COLO829 (cell line): ENCODE measurements at places on chromosomes 5 and 9.

DNA sequence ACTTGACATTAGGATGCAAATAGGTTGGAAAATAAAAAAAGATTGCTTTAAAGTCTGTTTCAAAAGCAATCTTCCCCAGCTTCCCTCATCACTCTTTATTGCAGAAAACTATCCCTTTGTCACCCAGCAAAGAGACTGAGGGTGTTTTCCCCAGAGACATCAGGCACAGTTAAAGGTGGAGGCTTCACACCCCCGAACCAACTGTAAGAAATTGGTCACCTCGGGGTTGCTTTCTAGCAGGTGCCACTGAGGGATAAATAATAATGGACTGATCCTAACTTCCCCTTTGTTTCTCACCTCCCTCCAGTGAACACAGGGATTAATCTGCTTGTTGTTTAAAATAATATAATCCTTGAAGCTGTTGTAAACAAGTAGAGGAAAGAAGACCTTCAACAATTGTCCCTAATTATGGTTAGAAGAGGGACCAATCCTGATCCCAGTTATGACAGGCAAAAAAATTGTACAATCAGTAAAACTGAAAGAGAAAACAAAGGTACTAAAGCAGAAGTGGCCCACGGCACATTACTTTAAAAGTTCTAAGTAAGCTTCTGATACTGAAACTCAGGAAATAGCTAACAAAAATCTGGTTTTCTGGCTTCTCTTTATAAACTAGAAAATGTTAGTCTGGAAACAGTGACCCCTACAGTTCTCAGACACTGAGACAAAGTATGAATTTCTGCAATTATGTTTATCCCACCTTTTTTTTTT lies 6.6 kb upstream of the PCSK1 start:
- no peak for DNase-seq

- DNase-seq = no peak
Measured at GRCh38 chr9:34106110-34106509, 20.4 kb downstream of the DCAF12 start.

DNA sequence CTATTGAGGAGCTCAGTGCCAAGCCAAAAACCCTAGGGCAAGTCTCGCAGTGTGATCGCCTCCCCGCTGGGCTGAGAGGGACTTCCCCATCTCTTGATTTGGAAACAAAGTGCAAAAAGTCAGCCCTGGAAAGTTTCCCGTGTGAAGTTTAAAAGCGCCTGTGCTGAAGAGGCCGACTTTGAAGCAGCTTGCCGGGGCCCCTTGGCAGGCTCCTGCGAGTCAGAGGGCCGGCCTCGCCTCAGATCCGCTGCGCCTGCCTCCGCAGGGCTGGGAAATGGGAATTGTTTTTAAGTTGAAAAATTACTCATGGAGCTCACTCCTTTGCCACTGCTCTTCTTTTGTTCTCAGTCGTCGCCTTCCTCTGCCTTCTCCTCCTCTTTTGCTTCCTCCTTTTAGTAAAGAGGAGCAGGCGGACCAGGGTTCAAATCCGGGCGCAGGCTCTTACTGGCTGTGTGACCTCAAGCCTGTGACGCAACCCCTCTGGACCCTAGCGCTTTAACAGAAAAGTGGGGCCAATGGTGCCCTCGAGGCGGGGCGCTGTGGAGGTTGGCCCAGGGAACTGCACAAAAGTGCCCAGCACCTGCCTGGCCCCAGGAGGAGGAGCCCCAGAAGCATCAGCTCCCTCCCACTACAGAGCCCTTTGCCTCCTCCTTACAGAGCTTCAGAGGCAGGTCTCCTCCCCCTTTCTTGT lies 14.7 kb upstream of the LHX2 start:
- no peak for DNase-seq

DNA sequence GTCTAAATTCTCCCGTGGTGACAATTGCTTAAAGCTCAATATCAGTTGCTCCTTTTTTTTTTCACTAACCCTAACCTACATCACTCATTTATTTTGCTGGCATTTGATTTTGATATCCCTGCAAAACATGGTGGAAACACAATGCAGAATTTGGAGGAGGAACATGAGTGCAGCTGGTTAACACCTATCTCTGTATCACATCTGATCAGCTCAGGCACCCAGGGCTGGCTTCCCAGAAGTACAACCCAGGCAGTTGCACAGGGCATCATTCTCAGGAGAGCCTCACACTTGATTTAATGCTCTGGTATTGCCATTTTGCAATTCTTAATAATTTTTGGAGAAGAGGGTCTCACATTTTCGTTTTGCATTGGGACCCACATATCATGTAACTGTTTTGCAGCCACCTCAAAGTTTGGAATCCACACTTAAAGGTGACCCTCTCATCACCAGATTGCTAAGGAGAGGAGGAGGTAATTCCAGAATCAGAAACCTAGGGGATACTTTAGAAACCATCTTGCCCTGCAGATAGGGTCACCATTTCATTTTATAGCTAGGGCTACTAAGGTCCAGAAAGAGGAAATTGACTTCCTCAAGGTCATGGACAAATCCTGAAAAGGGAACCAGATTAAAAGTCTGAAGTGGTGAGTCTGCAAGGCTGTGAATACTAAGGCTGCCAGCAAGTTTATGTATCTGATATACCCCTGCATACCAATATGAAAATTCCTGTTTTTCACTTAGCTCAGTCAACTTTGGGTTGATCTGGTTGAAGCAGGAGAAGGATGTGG lies 19.3 kb upstream of the ADAM19 start:
- DNase-seq = no peak

- DNase-seq = peak; percentile 16
Measured at GRCh38 chr5:147887026-147887627, 8.6 kb downstream of the SCGB3A2 start.

- DNase-seq = no peak
Measured at GRCh38 chr9:131429121-131430012, 35.5 kb downstream of the PRRC2B start.
